ENCODE measurements at places on chromosomes 6 and 20.
A peak's percentile ranks its signal among the peaks of the same experiment; 100 is the strongest.

GRCh38 chr6:15864038-15864707 is 201.3 kb upstream of the DTNBP1 start:
- no peak for DNase-seq

- peak; percentile 56 for DNase-seq
These were observed 785 bp upstream of the ULBP3 start for GRCh38 chr6:150069706-150070105.

GRCh38 chr20:20079102-20079784 is 26.9 kb downstream of the CFAP61 start:
- peak; percentile 66 for DNase-seq

DNA sequence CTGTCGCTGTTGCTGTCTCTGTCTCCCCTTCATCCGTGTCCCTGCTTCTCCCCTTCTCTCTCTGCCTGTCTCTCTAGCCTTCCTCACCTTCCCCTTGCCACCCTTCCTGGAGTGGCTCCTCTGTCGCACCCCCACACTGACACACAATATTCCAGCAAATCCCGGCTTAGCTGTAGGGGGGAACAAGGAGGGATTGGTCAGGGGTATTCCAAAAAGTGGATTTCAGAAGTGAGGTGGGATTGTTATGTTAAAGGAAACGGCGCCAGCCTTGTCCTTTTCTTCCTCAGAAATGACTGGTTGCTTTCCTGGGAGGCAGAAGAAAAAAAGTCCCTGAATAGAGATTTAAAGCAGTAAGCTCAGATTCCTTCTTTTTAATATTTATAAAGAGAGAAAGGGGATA is 76.3 kb upstream of the SIRPA start:
- DNase-seq: no peak

GRCh38 chr20:62511915-62512610 is 36.3 kb upstream of the GATA5 start:
- peak; percentile 89 for DNase-seq

- no peak for DNase-seq
These were observed 96.8 kb downstream of the B3GAT2 start for GRCh38 chr6:70860045-70860444.

DNA sequence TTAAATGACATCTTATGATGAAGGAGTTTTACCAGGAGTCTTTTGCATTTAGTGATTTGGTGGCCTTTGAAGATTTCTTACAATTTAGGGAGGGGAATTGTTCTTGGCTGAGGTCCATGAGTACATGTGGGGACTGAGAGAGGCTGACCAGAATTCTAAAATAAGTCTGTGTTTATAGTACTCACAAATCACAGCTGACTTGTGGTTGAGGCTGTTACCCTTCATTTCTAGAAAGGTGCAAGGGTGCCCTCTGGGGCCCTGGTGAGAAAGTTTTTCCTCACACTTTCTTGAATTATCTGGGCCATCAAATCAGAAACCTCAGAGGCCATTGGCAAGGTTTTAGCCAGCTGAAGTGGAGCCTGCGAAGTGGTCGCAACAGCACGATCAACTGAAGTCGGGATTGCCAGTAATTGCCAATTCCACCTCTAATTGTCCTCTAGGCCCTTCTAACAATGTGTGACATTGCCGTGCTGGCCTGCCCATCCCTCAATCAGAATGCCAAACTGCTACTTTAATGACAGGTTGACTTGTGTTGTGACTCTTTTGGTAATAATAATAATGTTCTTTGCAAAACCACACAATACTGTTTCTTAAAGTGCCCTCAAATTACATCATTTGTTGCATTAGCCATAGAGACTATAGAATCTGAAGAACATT is 221.6 kb downstream of the OGFRL1 start:
- no peak for DNase-seq

- no peak for DNase-seq
These were observed 19.5 kb upstream of the BCLAF1 start for GRCh38 chr6:136309171-136309570.

Data from SHP77 (cell line).